Choroid plexus epithelial cell (primary cell): ENCODE measurements at places on chromosomes 3 and 15.

DNA sequence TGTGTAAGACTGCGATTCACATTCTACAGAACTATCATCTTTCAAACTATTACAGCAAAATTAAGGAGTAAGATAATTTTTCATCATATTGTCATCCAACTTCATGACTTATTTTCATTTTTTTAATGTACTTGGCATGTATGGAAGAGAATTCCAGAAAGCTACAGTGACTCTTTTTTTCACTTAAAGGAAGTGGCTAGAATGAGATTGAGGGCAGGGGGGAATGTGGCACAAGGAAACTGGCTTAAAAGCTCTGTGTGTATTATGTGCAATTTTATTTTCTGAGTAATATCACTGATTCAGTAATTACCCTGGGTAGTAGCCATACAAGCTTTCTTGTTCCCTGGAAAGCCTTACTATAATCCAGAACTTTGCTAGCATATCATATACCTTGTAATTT is 94.6 kb downstream of the FILIP1L start:
- DNase-seq: no peak

DNA sequence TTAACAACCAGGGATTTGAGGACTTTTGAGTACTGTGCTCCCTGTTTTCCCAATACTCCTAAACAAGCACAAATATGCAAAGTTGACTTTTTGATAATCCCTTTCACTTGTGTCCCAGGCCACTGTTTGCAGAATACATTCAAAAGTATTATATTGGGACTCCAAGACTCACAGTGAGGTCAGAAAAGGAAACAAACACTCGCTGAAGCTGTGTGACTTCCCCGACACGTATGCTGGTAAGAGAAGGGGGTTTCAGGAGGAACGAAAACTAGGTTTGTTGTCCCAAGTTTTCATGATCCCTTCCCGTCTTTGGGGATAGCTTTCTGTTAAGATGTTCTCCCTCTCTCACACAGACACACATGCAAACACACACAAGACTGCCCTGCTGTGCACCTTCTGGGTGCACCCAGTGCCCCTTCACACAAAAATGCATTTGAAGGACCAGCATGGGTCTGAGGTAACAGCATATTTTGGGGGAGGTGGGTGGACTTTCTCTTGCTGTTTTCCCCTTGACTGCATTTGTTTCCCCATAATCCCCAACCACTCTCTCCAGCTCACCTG is 225.2 kb upstream of the PRICKLE2 start:
- DNase-seq: no peak

GRCh38 chr15:93179072-93179471 is 90.1 kb upstream of the RGMA start:
- peak; percentile 1 for DNase-seq

DNA sequence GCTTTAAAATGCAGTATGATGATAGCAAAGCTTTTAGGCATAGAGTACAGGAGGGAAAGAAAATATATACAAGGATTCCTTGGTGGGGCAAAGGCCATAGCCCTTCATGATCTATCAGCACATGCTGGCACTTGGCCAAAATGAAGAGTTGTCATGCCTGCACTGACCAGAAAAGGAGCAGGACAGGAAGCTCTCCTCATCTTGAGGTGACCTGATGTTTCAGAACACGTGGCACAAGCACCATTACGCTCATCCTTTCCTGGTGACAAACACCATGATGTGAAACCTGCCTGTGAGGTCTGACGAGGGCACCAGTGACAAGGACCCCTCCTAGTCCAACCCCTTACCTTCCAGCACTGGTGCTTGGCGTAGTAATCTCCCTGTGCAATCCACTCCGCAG is 77.9 kb upstream of the DCLK3 start:
- no peak for DNase-seq

DNA sequence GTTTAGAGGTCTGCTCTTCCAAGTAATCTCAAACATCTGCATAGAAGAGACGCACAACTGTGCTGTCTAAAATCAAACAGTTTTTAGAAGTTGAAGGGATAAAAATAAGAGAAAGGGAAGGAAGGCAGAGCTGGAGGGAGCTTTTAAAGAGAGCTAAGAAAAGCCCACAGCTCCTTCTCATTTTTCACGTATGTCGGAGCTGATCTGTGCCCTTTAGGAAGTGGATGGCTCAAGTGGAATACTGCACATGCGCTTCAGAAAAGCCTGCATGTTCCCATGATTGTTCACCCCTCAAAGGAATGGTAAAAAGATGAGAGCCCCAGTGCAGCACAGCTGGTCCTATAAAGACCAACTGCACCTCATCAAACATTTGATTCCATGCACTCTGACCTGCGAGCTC is 207.2 kb downstream of the ADAMTS17 start:
- DNase-seq: no peak

GRCh38 chr3:11154036-11154952 is at the start of gene HRH1:
Gene HRH1 (plus strand): TSS chr3:11154493. CDS start chr3:11259038, 104,545 bp downstream.
- DNase-seq: no peak

DNA sequence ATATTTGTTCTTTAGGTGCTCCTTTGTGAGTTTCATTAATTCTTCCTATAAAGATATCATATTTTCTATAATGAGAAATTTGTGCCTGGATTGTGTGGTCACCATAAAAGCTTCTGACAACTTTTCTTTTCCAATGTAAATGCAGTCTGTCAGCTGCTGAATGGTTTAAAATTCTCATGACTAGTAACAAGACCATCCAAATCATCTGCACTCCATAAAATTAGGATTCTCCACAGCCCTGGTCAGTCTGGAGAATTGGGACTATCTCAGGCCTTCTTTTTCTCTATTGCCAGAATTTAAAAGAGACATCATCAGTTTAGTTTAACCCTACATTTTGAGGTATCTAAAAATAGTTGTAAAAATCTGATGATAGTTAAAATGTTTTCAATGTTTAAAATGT is 180.9 kb downstream of the DTWD1 start:
- DNase-seq: no peak

GRCh38 chr3:138327831-138328230 is 1.8 kb downstream of the NME9 start:
- peak; percentile 9 for DNase-seq

DNA sequence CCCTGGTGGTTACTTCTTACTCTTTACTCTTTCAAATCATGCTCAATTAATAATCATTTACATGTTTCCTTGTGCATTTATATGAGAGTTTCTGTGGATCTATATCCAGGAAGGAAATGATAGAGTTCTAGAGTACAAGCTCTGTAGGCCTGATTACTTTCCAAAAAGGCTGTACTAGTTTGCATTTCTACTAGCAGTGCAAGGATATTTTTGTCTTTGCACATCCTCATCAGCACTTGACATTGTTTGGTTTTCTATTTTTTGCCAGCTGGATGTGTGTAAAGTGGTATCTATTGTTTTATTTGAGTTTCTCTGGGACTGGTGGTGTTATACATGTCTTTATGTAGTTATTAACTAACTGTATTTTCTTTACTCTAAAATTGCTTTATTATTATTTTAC is 19.6 kb upstream of the SLC7A14 start:
- no peak for DNase-seq

DNA sequence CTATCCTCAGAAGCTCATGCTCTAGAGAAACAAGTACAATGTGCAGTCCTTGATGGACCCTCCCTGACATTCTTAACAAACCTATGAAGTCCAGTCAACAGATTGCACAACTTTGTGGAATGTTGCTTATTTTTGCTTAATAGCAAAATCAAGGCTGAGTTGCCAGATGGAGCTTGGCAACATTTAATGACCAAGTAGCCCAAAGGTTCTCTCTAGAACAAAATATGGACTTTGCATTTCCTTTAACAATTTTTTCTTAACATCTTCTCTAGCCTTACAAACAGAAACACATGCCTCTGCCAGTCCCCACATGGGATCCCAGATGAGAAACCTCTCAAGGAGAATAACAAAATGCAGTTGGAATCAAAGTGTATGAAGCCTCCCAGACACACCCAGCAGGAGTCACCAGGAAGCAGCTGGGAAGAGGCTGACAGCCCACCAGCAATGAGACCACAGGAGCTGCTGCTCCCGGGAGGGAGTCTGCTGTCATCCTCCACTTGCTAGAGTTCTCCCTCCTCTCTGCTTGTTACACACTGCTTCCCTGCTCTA is 422.5 kb upstream of the CDIN1 start:
- DNase-seq: peak; percentile 70

DNA sequence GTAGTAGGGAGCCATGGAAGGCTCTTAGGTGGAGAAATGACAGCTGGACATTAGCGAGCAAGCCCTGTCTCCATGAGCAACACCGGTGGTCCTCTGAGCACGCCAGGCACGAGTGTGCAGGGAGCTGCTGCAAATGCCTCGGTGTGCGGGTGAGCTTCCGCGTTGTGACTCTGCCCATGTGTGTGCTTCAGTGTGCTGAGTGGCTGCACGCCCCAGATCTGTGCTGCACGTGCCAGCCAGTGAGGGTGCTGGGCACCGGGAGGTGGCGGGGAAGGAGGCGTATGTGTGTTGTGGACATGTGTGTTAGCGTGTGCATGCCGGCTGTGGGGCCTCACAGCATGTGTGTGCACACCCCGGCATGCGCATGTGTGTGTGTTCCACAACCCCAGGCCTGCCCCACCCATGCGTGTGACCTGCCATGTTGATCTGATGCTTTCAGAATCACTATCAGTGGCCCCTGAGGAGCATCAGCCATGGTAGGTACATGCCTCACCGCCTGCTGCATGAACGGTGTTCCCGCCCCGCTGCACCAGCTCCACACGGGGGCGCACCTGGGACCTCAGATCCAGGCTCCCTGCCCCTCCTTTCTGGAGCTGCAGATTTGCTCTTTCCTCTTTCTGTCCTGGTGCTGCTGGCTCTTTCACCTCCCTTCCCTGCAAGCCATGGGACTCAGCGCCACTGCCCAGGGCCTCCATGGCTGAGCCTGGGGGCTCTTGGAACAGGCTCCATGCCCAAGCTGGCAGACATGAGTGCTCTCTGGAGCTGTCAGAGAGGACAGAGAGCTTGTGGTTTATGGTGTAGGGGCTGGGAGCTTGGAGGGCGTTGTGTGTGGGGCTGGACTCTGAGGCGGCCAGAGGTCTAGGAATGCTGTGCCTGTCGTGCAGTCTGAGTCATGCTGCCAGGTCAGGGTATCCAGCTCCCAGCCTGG is 169.4 kb downstream of the TBC1D2B start:
- DNase-seq: peak; percentile 81

GRCh38 chr15:28912422-28912821 is 26.6 kb downstream of the APBA2 start:
- DNase-seq: peak; percentile 37
